Activated CD4-positive, alpha-beta T cell treated with anti-CD3 and anti-CD28 coated beads for 4 hours (primary cell): ENCODE measurements at places on chromosomes 1 and 21.

GRCh38 chr21:35195232-35195631 is 146.1 kb upstream of the RUNX1 start:
- DNase-seq = no peak

GRCh38 chr1:180854001-180854400 is 58.7 kb upstream of the KIAA1614 start:
- no peak for DNase-seq

DNA sequence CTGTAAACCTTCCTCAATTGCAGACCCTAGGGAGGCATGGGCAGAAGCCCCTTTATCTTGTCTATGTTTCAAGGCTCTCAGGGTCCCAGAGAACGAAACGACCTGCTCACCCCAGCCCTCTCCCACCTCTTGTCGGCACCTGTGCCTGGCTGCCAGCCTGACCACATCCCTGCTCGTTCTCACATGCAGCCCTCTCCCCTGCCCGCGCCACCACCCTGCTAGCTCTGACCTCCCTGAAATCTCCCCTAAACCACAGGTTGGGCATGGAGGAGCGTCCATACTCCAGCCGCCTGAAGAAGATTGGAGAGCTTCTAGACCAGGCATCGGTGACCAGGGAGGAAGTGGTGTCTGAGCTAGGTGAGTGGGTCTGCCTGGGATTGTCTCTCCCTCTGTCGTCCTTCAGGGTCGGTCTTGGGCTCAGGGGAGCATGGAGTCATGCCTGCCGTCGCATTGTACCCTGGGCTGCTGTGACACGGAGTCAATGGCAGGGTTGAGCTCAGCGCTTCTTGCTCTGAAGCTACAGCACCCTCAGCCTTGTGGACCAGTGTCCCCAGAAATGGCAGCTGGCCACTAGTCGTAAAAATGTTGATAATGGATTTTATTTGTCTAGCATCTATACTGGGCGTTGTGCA is 3.6 kb downstream of the ADPRS start:
- no peak for DNase-seq

GRCh38 chr1:92940541-92940940 is 20.7 kb downstream of the DIPK1A start:
- no peak for DNase-seq

GRCh38 chr1:70486676-70487458 is 75.8 kb downstream of the CTH start:
- DNase-seq = no peak

DNA sequence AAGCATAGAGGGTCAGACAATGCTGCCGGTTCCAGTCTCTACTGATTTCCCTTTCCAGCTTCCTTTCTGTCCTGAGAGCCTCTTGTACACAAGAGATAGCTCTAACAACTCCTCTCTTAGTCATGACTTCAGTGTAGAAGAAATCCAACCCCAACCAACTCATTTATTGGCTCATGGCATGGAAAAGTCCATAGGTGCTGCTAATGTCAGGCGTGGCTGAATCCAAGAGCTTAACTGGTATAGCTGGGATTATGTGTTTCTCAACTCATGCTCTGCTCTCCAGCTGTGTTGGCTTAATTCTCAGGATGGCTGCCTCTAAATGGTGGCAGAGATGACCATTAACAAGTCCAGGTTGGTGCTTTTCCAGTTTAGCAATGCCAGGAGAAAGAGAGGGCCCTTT is 12.4 kb upstream of the THRAP3 start:
- DNase-seq = no peak
